ENCODE measurements at places on chromosomes 5 and 9. TPM values are rescaled to one million over a fixed set of nuclear protein-coding genes. Genes with fewer than 3 reads are reported as not detected.

The MPDZ gene
- 8.5 TPM for total RNA-seq

The PCDHA1 gene
- total RNA-seq, result not detected

The FOXI1 gene
- 0.21 TPM for total RNA-seq

The PCDHGB5 gene
- 3.4 TPM for total RNA-seq

The ERCC6L2 gene
- 39.4 TPM for total RNA-seq

The TSSK1B gene
- total RNA-seq, result not detected

DNA sequence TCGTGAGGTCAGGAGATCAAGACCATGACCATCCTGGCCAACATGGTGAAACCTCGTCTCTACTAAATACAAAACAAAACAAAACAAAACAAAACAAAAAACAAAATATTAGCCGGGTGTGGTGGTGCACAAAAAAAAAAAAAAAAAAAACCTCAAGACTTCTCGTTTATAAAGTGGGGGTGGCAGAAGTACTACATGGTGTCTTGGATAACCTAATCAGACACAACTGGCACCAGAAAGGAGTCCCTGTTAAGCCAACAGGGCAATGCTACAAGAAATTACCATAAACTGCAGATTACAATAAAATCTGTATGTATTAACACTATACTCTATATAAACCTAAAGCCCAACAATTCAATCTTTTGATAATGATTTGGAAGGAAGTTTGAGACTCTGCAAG, 50.0 kb downstream of the SERINC5 start:
- DNase-seq, result no peak

DNA sequence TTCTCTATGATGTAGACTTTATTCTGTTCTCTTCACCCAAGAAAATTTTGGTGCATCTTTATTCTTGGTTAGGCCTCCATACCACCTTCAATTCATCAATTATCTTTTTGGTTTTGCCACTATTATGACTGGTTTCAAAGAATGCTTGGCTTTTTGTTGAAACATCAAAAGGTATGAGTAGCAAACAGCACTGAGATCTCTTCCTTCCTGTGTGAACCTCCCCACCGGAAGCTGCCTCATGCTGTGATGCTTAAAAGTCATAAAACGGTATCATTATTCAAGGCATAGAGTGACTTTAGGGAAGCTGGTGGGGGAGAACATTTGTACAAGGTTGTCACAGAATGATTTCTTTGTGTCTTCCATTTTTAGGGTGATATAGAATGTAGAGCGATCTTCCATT, 70.6 kb downstream of the IQGAP2 start:
- DNase-seq, result no peak

GRCh38 chr9:3497401-3497800, 28.4 kb downstream of the RFX3 start:
- DNase-seq, result no peak

DNA sequence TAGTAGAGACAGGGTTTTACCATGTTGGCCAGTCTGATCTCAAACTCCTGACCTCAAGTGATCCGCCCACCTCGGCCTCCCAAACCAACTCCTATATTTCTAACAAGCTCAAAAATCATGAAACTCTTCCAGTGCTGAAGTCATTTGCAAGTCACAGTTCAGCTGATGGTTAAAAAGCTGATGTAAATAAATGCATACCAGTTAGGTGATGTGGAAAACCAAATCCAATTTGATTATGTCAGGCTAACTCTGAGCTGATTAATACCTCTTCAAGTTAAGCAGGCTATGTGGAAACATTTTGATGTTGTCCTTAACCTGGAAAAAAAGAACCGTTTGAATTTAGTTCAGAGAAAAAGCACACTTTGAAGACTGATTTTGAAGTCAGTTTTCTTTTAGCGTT, 51.0 kb downstream of the TMEM252 start:
- DNase-seq, result no peak

DNA sequence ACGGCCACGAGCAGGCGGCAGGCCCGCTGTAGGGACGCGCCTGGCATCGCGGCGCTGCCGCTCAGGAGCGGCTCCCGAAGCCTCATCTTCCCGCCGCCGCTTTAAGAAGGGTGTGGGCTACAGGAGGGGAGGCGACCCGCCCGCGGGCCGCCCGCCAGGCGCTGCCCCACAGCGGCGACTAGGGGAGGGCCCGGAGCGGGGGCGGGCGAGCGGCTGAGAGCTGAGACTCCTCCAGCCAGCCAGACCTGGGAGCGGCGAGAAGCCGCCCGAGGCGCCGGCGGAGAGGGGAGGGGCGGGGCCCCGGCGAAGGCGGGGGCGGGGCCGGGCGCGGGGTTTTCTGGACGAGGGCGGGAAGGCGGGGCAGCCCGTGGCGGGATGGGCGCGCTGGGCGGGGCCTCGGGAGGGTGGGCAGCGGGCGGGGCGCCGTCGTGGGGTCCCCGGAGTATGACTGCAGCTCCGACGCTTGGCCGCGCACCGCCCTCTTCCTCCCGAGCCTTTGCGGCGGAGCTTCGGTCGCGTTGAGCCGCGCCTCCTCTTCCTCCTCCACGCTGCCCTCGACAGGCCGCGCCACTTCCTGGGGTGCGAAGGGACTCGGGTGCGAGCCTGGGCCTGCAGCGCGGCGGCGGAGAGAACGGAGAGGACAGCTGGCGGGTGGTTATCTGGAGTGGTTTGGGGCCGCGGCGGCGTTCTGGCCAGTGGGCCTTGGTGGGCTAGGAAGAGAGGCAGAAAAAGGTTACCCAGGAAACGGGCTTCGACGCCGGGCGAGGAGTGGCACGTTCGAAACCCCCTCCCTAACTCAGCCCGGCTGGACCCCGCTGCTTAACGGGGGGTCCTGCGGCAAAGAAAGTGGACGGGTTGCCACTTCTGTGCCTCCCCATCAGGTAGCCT, at the start of gene B4GALT1:
Gene B4GALT1, minus strand, starts transcription at position 253 of the 888 bp plus-strand sequence. Its CDS starts 167 bp downstream, at position 86.
- peak; percentile 97 for DNase-seq

- DNase-seq, result no peak
These were observed 32.9 kb upstream of the IFNK start for GRCh38 chr9:27491154-27491553.

DNA sequence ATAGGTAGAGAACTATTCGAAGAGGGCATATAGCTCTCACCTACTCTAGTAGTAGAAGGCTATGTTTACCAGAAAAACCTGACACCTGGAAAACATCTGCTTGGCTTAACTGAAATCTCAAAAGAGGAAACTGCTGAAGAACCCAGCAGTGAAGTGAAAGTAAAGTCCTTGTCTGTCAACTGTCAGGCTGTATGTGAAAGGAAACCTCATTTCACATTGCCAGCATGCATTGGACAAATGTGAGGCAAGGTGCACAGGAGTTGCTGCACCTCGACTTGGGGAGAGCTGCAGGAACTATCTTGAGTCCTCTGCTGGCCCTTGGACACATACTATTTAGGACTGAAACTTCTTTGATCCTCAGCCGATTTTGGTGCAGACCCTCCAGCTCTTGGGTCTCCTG, 53.3 kb downstream of the NREP start:
- no peak for DNase-seq

DNA sequence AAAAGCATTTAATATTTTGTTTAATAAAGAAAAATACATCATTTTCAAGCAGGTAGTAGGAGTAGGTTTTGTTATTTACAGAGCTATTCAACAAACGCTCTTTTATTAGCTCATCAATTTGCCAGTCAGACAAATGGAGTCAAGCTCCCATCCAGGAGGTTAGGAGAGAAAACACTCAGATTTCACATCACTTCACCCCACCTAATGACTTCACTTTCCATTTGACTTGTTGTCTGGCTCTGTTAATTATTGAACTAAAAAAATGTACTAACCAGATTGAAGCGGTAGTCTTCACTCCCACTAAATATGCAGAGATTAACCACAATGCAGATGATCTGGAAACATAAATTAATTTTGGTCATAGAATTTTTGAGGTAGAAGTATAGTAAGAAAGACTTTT, 193.6 kb upstream of the VCAN start:
- DNase-seq, result no peak

DNA sequence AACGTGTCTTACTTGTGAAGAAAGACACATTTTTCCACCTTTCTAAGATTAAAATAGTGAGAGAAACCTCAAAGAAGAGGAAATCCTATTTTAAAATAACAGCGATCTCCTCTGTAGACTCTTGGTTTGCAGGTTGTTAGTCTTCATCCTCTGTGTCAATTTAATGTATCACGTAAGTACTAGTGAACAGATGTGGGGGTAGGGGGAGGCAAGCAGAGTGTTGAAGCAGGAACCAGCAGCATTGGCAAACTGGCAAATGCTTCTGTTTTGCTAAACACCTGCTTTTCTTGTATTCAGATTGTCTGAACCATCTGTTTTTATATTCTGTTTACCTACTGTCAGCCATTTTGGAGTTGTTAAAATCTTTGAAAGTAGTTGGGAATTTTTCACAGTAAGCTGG, 159.3 kb upstream of the TLX3 start:
- no peak for DNase-seq

- no peak for DNase-seq
These were observed 103.2 kb upstream of the VCAN start for GRCh38 chr5:83368319-83368718.
